ENCODE measurements at places on chromosomes 1 and 21. TPM values are rescaled to one million over a fixed set of nuclear protein-coding genes. Genes with fewer than 3 reads are reported as not detected.

Gene DMRTA2
- total RNA-seq: not detected

Gene TTC39A
- total RNA-seq: 0.11 TPM

Gene SLC5A3
- 22.9 TPM for total RNA-seq

Gene CAPN8
- not detected for total RNA-seq

- peak; percentile 56 for DNase-seq
Measured at GRCh38 chr1:32361674-32362473, 411 bp downstream of the FAM229A start.

- DNase-seq: no peak
Measured at GRCh38 chr1:156485984-156486383, 14.6 kb downstream of the MEF2D start.

Gene AQP10
- not detected for total RNA-seq

- peak; percentile 75 for DNase-seq
Measured at GRCh38 chr21:29436143-29436542, 137.4 kb downstream of the BACH1 start.

DNA sequence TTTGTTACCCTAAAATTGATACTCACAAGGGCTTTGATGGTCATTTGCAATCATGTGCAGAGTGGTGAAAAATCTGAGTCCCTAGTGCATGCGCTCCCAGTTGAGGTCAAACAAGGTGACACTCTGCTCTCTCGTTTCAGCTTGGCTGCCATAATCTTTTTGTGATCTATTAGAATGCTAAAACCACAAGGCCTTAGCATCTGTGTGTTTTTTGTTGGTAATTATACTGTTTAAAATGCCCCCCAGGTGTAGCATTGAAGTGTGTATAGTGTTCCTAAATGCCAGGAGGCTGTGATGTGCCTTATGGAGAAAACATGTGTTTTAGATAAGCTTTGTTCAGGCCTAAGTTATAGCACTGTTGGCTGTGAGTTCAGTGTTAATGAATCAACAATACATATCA, 89.3 kb downstream of the PLD5 start:
- DNase-seq: no peak

- no peak for DNase-seq
Measured at GRCh38 chr1:100629391-100629790, 90.2 kb upstream of the VCAM1 start.

GRCh38 chr21:46127239-46128105, 27.9 kb downstream of the FTCD start:
- peak; percentile 3 for DNase-seq

DNA sequence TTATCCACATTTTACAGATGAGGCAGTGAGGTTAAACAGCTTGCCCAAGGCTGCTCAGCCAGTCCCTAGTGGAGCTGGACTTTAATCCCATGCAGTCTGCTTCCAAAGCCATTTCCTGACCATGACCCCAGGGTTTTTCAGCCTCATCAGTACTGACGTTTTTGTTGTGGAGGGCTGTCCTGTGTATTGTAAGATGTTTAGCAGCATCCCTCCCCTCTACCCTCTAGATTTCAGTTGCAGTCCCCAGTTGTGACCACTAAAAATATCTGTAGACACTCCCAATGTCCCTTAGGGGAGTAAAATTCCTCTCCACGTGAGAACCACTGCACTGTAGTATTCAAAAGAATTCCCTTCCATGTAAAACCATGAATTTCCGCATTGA, 30.2 kb upstream of the C1orf105 start:
- DNase-seq: no peak

GRCh38 chr1:21308330-21308729, 18.1 kb upstream of the ECE1 start:
- DNase-seq: no peak

Gene TRIM33
- total RNA-seq: 41.6 TPM

GRCh38 chr1:22295856-22296255, 153.0 kb upstream of the WNT4 start:
- DNase-seq: no peak

Gene TBX19
- total RNA-seq: 2.6 TPM

Gene TRNAU1AP
- 60.2 TPM for total RNA-seq

Gene S100A9
- not detected for total RNA-seq

Gene SPATA1
- total RNA-seq: 1.4 TPM

- no peak for DNase-seq
Measured at GRCh38 chr1:65265296-65265650, 44.1 kb upstream of the DNAJC6 start.

GRCh38 chr1:85707267-85707989, 805 bp downstream of the ZNHIT6 start:
- DNase-seq: no peak

Gene RPTN
- not detected for total RNA-seq

DNA sequence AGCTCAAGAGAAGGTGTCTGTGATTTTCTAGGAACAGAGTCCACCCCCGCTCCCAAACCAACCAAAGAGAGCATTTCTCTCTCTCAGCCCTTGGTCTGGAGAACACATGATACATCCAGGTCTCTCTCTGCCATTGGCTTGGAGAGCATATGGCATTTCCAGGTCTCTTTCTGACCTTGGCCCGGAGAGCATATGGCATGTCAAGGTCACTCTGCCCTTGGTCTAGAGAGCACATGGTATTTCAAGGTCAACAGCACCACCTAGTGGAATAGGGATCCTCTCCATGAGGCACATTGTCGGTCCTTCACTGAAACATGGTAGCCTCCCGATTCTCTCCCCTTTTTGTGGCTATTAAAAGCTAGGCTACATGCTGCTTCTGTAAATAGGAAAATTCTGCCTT, 437.7 kb upstream of the OLFM3 start:
- peak; percentile 8 for DNase-seq
